ENCODE measurements at places on chromosomes 7 and 10. TPM values are rescaled to one million over a fixed set of nuclear protein-coding genes. Genes with fewer than 3 reads are reported as not detected.

GRCh38 chr7:122727759-122728158 lies 25.0 kb upstream of the RNF148 start:
- DNase-seq: no peak

DNA sequence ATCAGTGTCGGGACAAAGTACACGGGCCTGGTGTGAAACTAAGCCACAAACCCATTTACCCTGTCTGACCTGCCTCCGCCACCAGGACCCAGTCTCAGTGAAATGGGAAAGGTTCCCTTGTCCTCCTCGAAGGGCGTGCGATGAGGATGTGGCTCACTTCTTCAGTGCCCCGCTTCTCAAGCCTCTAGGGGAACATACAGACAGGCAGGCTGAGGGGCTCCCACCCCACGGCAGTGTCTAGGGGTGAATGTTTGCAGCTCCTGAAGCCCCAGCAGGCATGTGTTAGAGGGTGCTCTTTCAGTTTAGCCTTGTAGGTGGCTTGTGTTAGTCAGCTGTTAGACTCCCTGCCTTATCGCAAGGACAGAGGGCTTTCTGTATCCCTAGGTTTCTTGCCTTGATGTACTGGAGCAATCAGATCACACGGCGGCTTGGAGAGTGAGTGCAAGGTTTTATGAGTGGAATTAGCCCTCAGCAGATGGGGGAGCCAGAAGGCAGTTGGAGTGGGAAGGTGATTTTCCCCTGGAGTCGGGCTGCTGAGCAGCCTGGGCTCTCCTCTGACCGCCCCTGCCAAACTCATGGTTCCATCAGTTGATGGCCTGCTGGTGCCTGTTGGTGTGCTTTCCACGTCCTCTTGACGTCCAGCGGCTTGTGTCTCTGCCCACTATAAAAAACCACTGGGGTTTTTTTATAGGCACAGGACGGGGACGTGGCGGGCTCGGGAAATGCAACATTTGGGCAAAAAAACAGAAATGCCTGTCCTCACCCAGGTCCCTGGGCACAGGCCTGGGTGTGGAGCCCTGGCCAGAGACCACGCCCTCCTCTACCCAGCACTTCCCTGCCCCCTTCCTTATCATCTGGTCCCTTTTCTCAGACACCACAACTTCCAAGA lies 759 bp downstream of the NUDT1 start:
- DNase-seq: no peak

DNA sequence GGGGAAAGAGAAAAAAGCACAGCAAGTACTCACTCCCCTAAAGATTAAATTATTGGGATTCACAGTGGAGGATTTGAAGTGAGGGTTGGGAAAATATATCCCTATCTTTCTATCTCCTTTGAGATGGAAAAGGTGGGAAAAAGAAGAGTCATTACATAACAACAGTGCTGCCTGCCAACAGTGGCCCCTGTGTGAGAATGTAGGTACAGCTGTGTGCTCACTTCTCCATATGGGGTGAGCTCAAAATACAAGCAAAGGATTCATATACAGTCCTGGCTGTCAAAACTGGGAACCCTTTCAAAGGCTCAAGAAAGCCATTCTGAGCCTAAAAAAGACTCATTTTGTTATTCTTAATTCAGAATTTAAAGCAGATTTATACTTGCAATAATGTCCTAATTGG lies 458.5 kb downstream of the GPAM start:
- DNase-seq: no peak

- no peak for DNase-seq
Measured at GRCh38 chr7:121385056-121385799, 10.9 kb downstream of the FAM3C start.

- no peak for DNase-seq
Measured at GRCh38 chr7:145378197-145378596, 542.3 kb upstream of the TPK1 start.

DNA sequence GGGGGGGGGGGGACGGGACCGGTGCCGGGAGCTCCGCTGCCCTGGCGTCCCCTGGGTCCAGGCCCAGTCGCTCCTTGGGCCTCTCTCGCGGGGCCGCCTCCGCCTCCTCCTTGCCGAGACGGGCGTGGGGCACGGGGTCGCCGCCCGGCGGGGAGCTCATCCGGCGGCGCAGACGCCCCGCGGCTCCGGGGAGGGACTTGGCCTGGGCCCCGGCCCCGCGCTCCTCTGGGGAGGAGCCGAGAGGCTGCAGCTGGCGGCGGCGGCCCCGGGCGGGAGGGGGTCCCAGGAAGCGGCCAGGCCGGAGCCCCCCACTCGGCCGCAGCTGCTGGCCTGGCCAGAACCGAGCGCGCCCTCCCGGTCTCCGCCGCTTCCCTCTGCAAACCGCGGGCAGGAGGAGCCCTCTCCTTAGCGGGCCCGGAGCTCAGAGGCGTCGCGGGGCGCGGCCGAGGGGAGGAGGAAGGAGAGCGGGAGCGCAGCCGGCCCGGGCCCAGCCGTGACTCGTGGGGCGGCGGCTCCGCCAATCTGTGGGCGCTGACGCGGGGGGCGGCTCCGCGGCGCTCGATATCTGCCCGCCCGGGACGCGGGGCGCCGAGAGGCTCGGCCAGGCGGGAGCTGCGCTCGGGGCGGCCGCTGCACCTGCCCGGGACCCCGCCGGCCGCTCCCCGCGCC lies at the start of gene FAM20C:
TSS of gene FAM20C (plus strand) at position 591 of the 669 bp plus-strand sequence. CDS start 629 bp downstream, outside the sequence.
- no peak for DNase-seq

DNA sequence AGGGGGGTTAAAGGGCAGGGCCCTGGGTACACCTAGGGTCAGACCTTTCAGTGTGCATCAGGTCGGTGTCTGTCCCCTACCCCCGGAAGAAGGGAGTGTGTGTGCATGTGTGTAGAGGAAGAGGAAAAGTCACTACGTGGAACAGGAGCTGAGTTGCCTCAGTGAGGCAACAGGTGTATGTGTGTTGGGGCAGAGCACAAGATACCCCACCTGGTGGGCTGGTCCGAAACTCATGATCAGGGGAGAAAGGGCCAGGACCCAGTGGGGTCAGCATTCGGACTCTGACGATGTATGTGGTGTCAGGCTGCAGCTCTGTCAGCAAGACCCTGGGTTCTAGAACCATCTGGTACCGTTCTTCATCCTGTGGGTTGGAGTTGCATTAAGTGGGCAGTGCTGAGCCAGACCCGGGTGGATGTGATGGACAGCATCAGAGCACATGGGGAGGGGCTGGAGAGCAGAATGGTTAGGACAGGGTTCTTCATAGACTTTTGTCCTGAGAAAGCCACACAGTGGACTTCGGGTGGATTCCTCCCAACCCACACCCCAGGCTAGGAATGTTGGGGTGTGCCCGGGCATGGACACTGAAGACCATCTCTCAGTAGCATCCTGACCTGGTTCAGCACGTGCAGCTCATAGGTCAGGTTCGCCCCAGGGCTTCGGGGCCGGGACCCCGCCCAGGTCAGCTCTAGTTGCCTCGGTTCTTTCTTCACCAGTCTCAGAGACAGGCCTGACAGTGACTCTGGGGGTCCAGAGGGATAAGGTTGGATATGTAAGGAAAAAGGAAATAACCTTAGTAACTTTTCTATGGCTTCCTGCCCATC lies 10.7 kb downstream of the EPHA1 start:
- no peak for DNase-seq

The PTPN12 gene
- polyA plus RNA-seq: 54.7 TPM

The DLX6 gene
- polyA plus RNA-seq: 0.09 TPM

The NUTM2D gene
- 2.7 TPM for polyA plus RNA-seq
